ENCODE measurements at places on chromosomes 16 and 17. TPM values are rescaled to one million over a fixed set of nuclear protein-coding genes. Genes with fewer than 3 reads are reported as not detected.
A peak's percentile ranks its signal among the peaks of the same experiment; 100 is the strongest.

RNF222 gene
- not detected for total RNA-seq

CBX4 gene
- 16.8 TPM for total RNA-seq

CASKIN1 gene
- 1.6 TPM for total RNA-seq

ELMO3 gene
- total RNA-seq: 2.0 TPM

EFCAB5 gene
- 0.45 TPM for total RNA-seq

CD300LF gene
- 2.5 TPM for total RNA-seq

ZNF597 gene
- 3.2 TPM for total RNA-seq

SLFN13 gene
- 33.8 TPM for total RNA-seq

SP6 gene
- 0.62 TPM for total RNA-seq

TEX19 gene
- total RNA-seq: not detected

MNT gene
- total RNA-seq: 37.7 TPM

DNA sequence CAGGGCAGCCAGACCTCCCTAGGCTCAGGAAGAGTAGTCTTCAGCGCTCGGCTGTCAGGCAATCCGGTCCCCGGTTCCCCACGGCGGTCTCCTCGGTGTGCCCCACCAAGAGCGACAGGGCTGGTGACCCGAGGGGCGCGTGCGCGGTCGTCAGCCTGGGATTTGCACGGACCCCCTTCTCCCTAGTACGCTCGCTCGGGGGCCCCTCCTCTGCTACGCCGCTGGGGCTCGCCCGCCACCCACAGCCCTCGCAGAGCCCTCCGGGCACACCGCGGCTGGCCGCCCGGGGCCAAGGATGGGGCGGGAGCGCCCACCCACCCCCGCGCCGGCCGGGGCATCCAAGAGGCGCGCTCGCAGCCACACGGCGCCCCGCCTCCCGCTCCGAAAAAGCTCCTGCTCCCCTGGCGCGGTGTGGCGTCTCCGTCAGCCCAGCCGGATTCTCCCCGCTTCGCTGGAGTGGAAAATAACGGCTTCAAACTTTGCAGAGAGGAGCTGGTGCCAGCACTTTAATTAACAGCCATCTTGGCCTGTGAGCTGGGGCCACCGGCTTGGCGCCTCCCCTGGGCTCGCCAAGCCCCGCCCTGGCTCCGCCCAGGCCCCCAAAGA is 2.1 kb upstream of the C1QL1 start:
- no peak for DNase-seq

DNA sequence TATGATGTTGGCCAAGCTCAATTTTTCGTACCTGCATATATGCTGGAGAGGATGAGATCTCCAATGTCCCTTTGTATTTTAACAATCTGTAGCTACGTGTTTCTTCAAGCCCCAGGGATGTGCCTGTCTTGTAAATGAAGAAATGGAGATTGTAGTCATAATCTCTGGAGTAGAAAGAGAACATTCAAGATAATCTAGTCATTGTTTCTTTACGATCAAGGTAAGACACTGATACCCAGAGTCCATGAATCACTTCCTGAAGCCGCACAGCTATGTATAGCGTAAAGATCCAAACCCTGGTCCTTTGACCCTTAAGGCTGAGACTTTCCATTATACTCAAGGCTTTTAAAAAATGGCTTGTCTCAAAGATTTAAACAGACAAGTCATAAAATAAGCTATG is 205.5 kb downstream of the HS3ST3B1 start:
- DNase-seq: no peak

GRCh38 chr17:68102318-68102758 is 66.8 kb downstream of the KPNA2 start:
- DNase-seq: no peak

DNA sequence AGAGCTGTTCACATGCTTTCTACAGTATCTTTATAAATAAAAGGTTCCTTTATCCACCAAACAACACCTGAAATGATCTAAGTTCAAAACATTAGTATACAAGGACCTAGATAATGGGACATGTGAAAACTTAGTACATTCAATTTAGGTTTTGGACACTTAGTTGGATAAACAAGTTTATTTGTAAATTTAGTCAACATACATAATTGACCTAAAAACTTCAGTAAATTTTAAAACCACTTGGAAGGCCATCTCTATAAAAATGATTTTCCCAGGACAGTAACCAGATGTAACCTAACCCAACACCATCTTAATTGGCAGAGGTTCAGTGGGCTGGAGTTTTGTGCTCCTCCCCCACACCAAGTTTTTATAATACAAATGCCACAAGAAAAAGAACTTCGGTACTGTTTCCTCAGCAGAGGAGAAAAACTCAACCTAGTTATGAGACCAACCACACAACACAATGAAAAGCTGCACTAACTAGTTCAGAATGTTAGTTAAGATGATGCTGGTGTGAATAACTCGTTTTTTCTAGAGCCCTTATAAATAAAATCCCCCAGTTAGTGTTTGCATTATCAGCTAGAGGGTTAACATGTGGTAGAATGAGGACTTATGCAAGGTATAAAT is 7.2 kb upstream of the UNK start:
- DNase-seq: no peak

DNA sequence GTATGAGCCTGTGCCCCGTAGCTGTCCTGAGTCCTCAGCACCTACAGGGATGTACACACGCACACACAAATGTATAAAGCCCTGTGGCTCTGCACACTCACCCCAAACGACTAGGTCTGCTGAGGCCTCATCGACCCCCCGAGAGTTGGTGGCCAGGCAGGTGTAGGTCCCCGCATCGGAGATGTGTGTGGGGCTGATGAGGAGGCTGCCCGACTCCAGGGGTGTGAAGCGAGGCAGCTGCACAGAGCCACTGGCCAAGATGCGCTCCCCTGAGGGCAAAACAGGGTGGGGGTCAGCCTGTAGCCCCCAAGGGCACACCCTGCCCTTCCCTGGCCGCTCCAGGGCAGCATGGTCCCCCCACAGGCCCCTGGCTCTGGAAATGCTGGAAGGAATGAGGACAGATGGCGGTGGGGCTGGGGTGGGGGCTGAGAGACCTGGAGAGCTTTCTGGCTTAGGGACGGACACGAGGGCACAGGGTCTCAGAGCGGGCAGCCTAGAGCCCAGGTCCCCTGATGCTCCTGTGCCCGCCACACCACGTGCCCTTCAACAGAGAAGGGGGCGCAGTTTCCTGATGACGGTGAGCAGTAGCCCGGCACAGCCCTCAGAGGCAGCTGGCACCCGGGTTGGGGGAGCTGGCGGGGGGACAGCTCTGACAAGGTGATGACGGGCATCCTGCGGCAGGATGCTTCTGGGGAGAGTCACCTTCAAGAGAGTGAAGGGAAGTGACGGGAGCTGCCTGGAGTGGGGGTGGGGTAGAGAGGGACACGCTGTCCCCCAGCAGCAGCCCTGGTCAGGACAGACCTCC is 119.8 kb upstream of the CDC42EP4 start:
- DNase-seq: no peak

- no peak for DNase-seq
Observed at GRCh38 chr16:85720302-85720637, 30.6 kb downstream of the C16orf74 start.

DNA sequence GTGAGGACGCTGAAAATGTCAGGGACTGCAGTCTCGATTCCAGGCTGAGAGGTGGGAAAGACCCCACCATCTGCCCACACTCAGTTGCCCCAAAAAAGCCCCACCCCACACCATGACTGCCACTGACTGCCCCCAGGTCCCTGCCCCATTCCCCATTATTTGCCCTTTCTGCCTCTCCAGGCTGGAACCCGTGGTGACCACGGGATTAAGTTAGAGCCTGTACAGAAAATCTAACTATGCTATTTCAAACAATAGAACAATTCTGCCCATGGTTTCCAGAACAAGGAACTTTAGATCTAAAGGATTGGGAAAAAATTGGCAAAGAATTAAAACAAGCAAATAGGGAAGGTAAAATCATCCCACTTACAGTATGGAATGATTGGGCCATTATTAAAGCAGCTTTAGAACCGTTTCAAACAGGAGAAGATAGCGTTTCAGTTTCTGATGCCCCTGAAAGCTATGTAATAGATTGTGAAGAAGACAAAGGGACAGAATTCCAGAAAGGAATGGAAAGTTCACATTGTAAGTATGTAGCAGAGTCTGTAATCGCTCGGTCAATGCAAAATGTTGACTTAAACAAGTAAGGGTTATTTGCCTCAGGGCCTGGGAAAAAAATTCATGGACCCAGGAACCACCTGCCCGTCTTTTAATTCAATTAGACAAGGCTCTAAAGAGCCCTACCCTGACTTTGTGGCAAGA is 14.4 kb downstream of the FLYWCH1 start:
- DNase-seq: no peak

DNA sequence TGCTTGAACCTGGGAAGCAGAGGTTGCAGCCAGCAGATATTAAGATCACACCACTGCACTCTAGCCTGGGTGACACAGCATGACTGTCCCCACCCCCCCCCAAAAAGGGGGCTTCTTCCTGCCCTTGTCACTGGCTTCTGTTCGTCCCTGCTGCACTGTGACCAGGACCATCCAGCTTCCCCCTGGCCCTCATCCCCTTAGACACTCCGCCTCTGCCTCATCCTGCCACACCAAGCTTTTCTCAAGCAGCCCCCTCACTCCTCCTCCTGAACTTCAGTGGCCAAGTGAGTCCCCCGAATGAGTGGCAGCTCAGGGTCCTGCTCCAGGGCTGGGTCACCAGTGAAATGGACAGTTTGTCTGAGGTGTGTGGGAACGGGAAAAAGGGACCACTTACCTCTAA is 177.3 kb downstream of the CPPED1 start:
- no peak for DNase-seq

DNA sequence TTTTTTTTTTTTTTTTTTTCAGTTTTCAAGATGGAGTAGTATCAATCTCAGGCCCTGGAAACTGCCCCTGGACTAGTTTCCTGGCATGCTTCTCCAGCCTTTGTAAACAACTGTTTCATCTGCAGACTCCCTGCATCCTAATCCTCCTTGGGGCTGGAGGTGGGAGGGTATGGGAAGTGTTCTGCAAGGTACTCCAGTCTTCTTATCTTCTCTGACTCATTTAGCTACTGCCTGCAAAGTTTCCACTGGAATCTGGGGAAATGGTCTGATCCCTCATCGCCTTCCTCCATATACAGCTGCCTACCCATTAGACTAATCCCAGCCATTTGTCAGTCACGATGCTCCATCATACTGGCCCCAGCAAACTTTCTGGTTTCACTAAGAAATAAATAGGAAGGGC is 21.5 kb downstream of the COPZ2 start:
- no peak for DNase-seq

DNA sequence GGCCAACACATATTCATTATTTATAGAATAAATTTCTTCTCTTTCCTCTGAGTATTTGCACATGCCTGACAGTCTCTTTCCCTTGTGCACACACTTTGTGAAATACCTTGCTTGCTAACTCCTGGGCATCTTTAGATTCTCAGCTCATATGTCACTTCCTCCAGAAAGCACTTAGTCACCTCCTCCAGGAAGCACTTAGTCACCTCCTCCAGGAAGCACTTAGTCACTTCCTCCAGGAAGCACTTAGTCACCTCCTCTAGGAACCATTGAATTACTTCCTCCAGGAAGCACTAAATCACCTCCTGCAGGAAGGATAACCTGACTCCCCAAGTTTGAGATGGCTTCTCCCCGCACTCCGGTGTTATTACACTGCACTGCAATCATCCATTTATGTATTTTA is 462.5 kb upstream of the EEF2KMT start:
- DNase-seq: no peak

DNA sequence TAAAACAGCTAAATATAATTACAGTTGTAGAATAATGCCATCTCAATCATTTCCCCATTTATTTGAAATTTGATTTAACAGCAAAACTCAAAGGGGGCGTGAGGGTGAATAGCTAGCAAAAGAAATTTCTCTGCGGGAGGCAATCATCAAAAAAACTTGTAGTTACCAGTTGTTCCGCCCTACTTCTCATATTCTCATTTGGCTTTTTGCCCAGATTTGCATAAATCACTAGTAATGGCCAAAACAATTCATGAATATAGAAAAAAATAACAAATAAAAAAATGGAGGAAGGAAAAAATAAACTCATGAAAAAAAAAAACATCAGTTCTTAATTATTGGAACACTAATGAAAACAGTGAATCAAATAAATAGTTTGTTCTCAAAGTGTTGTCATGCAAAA is 722.6 kb upstream of the KIF2B start:
- no peak for DNase-seq

- peak; percentile 58 for DNase-seq
Observed at GRCh38 chr16:31460582-31461002, 1.3 kb downstream of the ARMC5 start.

GRCh38 chr16:70475054-70475871 is 20.9 kb downstream of the FCSK start:
- no peak for DNase-seq

DNA sequence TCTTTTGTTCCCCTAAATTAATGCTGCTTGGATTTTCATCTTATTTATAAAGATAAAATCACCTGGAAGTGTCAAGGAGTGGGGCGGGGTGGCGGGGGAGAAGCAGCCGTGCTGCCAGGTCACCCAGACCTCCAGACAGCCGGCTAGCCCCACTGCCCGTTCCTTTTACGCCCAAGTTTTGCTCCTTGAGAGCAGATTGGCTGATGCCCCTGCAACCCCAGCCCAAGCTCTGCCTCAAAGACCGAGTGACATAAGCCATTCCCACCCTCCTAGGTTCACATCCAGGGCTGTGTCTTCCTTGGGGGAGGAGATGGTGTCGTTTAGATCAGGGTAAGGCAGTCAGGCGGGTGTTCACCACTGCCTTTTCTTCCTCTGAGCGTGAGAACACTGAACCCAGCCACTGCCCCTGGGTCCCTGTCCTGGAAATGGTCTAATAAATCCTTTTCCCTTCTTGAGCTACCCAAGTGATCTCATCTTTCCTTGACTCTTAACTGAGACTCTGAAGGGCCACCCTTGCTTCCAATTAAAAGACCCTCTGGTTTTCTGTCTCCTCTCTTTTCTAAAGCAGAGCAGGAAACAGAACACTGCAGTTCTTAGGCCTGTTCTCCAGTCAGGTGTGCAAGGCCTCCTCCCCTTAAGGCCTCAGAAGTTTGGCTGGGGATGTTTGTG is 5.7 kb downstream of the PDF start:
- no peak for DNase-seq

- DNase-seq: no peak
Observed at GRCh38 chr16:276426-277077, 808 bp upstream of the RGS11 start.

- DNase-seq: no peak
Observed at GRCh38 chr16:55605754-55606336, 39.4 kb downstream of the CAPNS2 start.

DNA sequence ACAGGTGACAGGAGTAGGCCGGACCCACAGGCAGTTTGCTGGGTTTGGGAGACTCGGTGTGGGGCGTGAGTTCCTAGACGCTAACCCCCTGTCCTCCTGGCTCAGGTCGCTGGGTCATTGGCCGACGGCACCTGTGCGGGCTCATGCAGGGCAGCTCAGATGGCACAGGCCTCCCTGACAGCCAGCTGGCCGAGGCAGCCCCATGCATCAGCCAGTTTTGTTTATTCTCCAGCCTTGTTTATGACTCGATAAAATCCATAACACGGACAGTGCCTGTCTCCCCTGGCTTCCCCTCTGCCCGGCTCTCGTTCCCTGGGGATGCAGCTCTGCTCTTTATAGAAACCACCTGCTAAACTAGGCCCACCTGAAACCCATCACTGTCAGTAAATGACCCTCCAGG is 46.0 kb downstream of the SDK2 start:
- DNase-seq: no peak

GRCh38 chr16:1051446-1051845 is 21.1 kb upstream of the SSTR5 start:
- no peak for DNase-seq
